ENCODE measurements at places on chromosomes 2 and 18.

DNA sequence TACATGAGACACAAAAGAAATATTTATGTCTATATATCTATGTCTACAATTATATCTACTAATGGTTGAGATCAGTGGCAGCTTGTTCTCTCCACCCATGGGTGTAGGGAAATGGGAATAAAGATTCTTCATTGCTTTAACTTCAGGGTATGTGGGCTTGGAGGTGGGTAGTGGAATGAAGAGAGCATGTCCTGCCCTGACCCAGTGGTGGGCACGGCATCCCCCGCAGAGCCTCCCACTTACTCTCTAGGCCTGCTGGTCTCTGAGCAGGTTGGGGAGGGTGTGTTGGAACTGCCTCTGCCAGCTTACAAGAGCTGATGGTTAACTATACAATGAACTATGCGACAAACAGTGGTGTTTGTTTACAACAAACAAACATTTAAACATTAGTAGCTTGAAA lies 152.5 kb upstream of the SKOR2 start:
- DNase-seq, result no peak

GRCh38 chr2:226603606-226604005 lies 196.0 kb downstream of the IRS1 start:
- DNase-seq, result no peak

- no peak for DNase-seq
Observed at GRCh38 chr2:121541495-121541894, 10.8 kb downstream of the RNU4ATAC start.

DNA sequence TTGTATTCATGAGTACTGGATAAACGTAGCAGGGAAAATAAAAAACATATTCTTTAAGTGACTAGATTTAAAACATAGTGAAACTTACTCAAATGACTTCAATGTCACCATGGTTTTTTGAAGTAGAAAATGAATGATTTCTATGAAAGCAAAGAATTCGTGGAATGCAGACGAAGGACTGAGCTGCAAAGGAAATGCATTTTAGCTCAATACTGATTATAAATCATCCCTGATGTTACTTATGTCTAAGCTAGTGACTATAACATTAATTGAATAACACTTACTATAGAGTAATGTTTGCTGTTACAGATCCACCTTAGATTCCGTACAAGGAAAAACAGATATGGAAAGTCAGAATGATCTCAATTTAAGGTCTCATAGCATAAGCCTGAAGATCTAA lies 1257.7 kb upstream of the CDH2 start:
- DNase-seq, result no peak

DNA sequence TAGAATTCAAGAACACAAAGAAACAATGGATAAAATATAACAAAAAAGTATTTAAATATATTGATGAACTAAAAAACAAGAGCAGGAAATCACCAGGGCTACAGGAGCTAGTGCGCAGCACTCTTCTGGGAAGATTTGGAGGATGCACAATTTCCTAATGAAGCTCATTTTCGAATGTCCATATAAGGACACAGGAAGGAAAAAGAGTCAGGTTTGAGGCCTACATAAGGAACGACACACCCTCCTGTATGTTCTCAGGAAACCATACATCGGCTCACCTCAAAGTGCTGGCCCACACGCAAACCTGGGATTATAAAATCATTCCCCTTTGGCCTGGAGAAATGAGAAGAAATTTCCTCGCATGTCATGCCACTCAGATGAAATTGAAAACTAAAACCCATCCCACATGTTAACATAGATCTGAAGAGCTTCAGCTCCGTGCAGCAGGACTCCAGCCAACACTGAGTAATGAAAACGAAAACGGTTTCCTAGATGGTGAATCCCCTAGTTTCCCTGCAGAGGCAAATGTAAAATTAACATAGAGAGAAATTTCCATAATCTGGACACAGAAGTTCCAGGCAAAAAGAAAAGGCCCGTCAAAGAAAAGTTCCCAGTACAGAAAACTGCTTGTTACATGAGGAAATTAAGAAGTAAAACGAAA lies 825.8 kb downstream of the SOCS6 start:
- peak; percentile 82 for DNase-seq

DNA sequence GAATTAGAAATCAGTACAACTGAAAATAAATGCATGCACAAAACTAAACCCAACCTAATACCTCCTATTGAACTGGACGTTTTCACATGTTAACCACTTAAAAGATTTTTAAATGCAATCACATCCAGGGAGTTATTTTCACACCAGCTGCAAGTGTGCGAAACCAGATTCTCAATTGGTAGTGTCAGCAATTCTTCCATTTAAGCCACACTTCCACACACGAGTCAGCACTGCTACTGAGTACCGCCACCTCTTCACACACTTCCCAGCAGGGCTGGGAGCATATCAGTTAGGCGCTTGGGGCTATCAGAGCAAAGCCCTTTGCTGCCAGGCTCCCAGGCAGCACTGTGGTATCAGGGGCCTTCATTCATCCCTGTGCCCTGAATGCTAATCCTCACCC lies 14.2 kb downstream of the ERCC3 start:
- no peak for DNase-seq

DNA sequence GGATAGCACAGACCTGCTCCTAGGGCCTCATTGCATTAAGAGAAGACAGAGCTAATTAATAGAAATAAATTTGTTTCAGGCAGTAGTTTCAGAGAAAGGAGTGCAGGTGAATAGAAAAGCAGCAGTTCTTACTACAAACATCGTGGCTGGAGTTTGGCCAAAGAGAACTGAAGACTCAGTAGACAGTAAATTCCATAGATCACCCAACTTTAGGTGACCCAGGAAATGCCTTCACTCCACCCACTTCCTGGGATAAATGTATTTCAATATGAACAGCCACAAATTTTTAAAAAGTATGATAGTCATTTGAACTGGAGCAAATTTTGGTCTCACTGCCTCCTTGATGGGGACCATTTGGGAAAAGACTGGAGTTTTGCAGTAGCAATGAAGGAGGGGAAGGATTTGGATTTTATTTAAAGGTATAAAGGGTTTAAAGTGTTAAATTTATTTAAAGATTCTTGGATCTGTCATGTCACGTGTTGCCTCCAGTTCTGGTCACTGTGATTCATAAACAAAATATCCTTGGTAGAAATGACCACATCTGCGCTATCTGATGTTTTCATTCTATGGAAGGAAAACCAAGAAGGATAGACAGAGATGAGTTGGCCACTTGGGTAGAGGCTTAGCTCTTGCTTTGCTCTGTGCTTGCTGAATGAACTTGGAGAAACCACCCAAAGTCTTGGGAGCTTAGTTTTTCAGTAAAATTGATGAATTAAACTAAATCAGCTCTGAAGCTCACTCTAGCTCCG lies 390.2 kb downstream of the THSD7B start:
- DNase-seq, result no peak

DNA sequence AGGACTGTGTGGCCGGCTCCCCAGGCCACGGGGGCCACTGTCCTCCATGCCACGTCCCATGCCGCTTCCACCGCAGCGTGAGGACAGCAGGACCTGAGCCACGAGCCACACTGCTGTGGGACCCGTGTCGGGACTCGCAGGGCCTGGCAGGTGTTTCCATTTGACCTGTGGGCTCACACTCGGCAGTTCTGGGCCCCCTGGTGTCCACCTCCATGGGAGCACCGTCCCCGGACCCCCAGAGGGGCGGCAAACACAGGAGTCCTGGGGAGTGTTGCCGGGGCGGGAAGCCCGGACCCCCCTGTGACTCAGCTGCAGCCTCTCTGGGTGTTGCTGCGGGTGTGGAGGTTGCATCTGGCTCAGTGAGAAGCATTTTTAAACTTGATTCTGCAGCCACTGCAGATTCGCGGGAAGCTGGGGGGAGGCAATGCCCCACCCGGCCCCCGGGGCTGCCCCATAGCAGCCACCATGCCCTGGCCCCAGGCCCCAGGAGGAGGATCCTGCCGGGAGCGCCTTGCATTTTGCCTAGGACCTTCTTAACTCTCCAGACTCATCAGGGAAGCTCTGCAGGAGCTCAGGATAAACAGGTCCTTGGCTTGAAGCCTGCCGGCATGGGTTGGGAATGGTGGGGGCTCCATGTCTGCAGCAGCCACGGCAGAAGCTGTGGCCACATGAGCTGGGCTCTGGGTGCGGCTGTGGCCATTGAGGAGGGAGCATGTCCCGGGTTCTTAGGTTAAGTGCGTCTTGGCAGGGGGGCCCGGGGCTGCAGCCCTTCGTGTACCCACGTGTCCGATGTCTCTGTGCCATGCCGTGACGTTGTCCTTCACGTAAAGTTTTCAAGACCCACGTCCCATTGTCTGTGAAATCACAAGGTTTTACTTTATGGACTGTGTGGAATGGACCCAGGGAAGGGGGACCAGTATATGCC lies 30.9 kb downstream of the NFATC1 start:
- DNase-seq, result no peak

GRCh38 chr2:212977152-212977551 lies 174.3 kb downstream of the IKZF2 start:
- no peak for DNase-seq

- no peak for DNase-seq
Observed at GRCh38 chr2:75729861-75730260, 19.1 kb upstream of the GCFC2 start.

DNA sequence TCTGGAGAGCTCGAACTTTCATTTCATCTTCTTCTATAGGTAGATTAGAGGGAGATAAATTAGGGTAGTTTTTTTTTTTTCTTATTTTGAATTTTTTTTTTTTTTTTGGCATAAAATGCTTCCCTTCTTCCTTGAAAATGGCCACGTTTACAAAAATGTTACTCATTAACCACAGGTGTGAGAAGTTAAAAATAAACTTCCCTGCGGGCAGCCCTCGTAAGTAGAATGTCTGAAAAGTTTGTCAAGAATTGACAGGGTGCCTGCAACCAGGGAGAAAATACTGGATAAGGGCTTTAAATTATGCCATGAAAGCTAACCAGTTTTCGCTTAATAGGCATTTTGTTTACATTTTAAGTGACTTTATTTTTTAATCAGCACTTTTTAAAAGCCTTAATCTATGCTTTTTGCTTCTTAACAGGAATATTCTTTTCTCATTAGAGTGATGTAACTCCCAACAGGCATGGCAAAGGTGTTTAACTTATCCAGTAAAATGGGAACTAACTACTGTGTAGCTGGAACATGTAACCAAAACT lies 4.2 kb upstream of the FN1 start:
- DNase-seq, result no peak

Data from SHP77 (cell line).